ENCODE measurements at places on chromosomes 2 and 18.

DNA sequence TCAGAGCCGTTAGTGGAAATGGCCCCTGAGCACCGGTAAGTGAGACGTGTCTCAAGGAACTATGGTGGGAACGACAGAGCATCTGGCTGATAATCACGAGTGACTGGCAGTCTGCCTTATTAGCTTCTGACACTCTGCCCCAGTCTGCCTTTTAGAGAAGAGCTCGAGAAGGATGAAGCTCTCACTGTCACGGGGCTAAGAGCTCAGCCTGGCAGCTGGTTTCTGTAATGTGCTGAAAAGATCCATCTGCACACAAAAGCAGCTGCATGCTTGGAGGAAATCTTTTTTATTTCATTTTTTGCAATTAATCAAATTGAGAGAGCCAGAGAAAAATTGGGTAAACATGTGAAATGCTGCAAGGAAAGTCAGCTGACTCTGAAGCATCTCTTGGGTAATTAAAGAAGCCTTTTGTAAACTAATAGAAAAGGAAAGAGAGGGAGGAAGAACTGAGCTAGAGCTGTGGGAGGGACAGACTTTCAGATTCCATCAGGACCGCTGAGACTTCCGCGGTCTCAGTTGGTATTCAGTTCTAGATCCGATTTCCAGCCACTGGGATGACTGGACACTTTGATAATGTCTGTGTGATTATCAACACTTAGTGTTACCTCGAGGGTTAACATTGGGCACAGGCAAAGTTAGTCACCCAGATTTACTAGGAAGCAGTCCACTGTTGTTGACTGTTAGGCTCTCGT lies 24.4 kb downstream of the MBP start:
- DNase-seq: peak; percentile 89

- DNase-seq: peak; percentile 18
These were observed 368.7 kb upstream of the ID2 start for GRCh38 chr2:8312861-8313830.

DNA sequence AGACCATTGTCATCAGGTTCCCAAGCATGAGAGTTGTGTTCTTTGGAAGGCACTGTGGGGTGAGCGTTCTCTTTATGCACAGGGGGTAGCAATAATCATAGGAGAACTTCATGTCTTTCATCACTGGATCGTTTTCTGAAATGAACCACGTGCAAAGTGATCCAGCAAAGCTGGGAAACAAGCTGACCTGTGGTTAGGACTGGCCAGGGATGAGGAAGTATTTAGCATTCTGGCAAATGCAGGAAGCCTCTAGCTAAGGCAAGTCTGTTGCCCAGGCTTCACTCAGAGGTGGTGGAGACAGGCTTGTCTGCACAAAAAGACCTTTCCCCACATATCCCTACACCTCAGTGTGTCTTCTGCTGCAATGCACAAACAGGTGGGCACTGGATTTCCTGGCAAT lies 58.6 kb downstream of the MMADHC start:
- DNase-seq: no peak

- no peak for DNase-seq
These were observed 719.9 kb downstream of the ADCYAP1 start for GRCh38 chr18:1624612-1625011.

DNA sequence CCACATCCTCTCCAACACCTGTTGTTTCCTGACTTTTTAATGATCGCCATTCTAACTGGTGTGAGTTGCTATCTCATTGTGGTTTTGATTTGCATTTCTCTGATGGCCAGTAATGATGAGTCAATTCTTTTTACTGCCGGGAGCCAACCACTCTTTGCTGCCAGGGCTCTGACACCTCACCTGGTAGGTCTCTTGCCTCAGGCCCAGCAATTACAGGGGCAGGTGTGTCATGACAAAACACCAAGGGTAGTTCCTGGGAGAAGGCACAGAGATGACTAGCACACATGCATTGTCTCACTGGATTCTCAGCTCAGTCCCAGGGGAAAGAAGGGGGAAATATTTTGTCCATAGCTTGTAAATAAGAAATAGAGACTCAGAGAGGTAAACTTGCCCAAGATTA lies 122.3 kb downstream of the CHST9 start:
- no peak for DNase-seq

- no peak for DNase-seq
These were observed 34.8 kb downstream of the ADNP2 start for GRCh38 chr18:80143881-80144280.

- no peak for DNase-seq
These were observed 230.9 kb upstream of the FSIP2 start for GRCh38 chr2:185507719-185508118.

- no peak for DNase-seq
These were observed 5.2 kb downstream of the ZNF385B start for GRCh38 chr2:179856205-179856604.

DNA sequence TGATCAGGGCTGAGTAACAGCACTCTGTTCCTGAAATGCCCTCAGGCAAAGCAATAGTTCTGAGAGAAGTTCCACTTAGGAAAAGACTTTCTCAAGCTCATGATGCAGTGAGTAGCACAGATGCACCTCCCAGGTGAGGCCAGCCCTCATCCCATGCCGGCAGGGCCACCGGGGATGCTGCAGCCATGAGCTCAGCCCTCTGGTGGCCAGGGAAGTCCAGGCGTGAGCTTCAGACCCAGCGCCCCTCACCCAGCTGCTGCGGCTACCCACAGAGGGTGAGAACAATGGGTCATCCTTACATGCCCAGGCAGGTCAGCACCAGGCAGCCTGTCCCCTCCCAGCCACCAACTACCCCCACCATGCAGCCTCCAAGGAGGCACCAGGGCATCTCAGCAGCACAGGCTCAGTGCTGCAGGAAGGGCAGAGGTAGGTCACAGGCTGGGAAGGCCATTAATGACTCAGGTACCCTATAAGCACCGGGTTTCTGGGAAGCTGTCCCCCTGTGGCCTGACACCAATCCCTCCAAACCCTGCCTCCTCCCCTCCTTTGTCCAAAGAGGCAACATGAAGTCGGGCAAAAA lies 50.6 kb downstream of the TTC32 start:
- no peak for DNase-seq

GRCh38 chr2:222526480-222527277 lies 102.3 kb downstream of the SGPP2 start:
- DNase-seq: no peak

- DNase-seq: peak; percentile 87
These were observed at the start of gene TGIF1 for GRCh38 chr18:3450012-3450798. TSS of gene TGIF1 (plus strand) at chr18:3450172. CDS start at chr18:3450490, 318 bp downstream.

GRCh38 chr18:48594471-48595094 lies 55.8 kb downstream of the CTIF start:
- DNase-seq: no peak

DNA sequence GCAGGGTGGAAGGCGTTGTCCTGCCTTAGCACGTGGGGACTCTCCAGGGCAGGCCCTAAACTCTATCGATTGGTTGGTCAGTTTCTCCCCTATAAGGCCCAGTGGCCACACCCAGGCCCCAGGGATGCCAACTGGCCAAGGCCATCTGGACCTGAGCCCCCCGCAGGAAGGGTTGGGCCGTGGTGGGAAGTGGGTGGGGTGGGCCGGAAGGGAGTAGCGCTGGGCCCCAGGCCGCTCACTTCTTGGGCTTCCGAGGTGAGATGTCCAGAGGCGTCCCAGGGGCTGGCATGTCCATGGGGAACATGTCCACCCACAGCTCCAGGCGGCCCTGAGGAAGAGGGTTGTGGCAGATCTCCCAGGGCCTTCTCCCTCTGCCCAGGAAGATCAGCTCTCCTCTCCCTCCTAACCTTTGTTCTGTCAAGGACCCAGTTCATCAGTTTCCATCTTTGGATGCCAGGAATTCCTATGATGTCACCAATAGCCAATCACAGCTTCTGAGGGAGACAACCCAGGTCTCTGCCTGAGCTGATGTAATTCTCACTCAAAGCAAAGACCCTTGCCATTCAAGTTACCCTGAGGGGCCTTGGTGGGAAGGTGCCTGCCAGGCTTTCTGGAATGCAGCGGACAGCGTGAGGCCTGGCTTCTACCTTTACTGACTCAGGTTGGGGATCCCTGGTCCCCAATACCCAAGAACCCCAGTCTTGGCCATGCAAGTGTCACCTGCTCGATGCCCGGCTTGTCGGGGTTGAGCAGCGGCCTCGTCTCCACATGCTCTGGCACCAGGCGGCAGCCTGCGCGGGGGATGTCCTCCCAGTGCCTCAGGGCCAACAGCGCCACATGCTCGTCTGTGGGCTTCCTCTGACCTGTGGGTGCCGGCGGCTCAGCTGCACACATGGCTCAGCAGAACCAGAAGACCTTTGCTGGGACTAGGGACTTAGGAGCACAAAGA lies 14.4 kb downstream of the OTOF start:
- DNase-seq: peak; percentile 19

- no peak for DNase-seq
These were observed 334.9 kb downstream of the SOX11 start for GRCh38 chr2:6027066-6027465.

DNA sequence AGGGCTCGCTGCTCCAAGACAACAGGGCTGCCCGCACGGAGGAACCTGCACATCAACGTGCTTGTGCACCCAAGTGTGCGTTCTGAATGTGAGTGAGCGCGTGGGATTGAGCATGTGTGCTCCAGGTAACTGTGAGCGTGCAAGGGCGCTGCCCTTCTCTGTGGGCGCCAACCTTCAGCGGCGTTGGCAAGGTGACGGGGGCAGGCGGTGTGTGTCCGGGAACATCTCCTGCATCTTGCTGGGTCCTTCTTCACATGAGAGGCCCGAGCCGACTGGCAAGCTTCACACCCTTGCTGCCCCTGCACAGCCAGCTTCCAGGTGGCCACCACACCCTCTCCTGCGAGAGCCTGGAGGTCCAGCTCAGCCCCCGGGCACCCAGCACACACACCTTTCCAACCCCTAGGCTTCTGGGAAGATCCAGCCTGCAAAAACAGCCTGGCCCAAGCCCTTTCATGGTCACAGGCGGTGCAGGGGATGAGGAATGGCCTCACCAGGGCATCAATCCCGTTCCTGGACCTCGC lies 220.9 kb downstream of the HDAC4 start:
- no peak for DNase-seq

DNA sequence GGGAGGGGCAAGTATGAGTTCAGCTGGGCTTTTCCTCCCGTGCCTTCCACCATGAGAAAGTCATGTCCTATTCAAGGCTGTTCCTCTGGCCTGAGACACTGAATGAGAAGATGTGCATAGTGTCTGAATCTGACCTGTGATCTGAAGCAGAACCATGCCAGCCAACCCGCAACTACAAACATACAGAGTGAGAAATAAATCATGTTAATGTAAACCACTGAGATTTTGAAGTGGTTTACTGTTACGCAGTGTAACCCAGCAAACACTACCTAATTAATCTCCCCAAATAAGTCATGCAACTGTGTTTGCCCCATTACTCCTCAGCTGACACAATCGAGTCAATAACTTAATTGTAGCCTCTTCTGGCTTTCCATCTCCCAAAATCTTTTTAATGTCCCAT lies 49.2 kb downstream of the METTL4 start:
- DNase-seq: no peak
